ENCODE measurements at places on chromosomes 3 and 15.

GRCh38 chr15:31799715-31800321 is 230.5 kb upstream of the CHRNA7 start:
- peak; percentile 33 for DNase-seq

GRCh38 chr15:59556380-59556779 is 55.2 kb upstream of the GCNT3 start:
- peak; percentile 11 for DNase-seq

DNA sequence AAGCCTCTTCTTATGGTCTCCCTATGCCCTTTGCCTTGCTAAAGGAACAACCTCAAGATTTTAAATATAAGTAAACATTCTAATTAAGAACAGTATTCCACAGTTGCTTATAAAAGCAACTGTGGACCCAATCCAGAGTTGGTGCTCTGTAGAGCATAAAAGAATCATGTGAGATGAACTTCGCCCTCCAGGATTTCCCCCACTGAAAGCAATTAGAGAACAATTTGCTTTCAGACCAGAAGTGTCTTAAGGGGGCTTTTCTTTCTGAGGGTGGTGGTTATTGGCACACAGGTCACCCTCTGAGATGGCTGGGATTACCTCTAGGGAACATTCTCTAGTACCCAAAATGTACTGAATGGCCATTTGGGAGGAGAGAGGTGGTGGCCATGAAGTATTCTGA is 10.6 kb downstream of the ZNF592 start:
- DNase-seq, result no peak

GRCh38 chr15:78638658-78639314 is 2.2 kb downstream of the CHRNB4 start:
- peak; percentile 8 for DNase-seq

GRCh38 chr3:128849911-128850455 is 29.4 kb upstream of the ACAD9 start:
- peak; percentile 26 for DNase-seq

DNA sequence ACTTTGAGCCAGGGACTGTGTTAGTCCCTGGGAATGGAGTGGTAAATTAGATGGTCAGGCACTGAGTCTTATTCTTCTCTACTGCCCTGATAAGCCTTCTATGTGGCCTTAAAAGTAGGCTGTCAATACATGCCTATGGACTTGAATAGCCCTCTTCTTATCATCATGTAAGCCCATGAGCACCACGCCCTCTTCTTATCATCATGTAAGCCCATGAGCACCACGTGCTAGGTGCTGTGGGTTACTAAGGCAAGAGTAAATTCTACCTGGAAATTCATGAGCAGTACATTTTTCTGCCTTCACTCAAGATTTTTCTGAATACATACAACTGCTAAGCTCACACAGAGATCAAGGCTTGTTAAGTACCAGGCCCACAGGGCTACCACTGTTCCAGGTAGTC is 68.5 kb downstream of the DHX30 start:
- no peak for DNase-seq

DNA sequence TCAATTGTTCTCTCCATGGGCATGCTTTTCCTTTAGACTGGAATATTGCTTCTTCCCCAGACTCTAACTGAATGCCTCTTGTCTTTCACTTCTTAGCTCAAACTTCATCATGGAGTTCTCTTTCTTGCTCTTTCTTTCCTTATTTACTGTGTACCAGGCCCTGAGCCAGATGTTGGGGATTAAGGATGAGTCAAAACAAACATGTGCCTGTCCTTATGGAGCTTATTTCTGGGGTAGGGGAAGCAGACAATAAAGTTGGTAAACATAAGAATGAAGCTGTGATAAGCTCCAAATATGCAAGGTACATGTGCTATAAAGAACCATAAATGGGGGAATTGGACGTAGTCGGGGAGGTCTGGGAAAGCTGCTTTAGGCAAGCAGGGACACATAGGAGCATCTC is 145.8 kb downstream of the ALDH1A2 start:
- DNase-seq, result no peak

DNA sequence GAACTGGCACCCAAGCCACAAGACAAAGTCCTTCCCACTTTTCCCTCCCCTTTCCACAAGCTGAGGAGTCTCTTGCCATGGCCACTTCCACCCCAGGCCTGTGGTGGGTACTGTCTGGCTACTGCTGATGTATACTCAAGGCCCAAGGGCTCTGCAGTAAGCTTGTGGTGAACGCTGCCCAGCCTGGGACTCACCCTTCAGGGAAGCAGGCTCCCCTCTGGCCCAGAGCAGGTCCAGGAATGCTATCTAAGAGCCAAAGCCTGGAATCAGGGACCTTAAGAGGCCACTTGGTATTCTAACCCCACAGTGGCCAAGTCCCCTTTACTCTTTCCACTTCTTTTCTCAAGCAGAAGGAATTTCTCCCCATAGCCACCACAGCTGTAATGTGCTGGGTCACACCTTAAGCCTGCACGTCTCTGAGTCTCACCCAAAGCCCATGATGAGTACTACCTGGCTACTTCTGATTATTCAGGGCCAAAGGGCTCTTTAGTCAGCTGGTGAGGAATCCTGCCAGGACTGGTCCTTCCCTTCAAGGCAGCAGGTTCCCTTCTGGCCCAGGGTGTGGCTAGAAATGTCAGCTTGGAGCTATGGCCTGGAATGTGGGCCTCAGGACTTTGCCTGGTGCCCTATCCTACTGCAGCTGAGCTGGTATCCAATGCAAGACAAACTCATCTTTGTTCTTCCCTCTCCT is 4.0 kb downstream of the PATL2 start:
- DNase-seq, result no peak

DNA sequence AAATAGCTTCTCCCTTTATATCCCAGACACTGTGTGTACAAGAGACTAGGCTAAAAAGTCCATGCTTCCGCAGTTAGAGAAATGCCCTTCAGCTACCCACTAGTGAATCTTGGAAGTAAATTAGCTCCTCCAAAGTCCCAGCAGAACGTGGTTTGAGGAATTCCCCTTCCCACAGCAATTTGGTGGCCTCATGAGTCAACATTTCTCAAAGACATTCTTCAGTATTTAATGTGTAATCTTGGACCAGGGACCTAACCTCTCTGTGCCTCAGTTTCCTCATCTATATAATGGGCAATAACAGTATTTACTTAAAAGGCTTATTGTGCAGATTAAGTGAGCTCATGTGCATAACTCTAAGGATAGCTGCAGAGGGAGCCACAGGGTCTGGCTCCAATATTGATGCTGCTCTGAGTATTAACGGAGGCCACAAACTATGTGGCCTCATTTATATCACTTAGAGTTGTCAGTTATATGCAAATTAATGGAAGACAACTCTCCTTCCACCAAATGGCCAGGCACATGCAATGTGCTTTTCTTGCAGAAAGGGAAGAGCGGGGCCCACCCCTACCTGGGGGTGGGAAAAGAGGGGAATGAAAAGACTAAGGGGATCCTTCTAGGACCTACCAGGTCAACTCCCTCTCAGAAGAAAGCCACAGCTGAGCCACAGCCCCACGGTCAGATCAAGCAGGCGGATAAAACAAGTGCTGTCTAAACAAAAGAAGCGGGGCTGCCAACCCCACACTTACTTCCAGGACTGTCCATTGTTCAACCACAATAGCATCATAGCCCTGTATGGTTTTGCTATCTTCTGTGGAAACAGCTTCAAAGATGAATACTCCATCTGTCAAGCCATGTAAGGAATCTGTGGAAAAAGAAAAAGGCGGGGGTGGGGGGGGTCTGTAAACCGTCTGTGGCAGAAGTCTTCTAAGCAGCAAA is 92.4 kb downstream of the OXNAD1 start:
- DNase-seq, result peak; percentile 40

DNA sequence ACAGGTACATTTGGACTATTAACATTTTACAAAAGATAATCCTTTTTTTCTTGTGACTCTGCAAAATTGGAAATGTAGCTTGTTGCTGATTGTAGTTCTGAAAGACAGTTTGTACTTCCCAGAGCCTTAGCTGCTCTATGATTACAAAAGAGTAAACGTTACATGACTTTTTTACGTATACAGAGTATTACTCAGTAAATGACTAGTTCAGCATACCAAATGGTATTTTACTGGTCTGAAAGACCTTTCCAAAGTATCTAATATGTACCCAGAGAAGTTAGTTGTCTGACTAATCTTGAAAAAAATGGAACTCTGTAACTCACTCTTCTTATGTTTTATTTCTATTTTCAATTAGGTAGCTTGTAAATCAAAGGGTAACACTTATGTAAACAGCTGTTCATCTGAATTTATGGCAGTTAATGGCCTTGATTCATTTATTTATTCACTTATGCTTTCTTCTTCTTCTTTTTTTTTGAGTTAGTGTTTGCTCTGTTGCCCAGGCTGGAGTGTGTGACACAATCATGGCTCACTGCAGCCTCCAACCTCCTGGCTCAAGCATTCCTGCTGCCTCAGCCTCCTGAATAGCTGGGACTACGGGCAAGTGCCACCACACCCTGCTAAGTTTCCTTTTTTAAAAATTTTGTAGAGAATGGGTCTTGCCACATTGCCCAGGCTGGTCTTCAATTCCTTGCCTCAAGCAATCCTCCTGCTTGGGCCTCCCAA is 151.7 kb downstream of the C3orf38 start:
- no peak for DNase-seq

DNA sequence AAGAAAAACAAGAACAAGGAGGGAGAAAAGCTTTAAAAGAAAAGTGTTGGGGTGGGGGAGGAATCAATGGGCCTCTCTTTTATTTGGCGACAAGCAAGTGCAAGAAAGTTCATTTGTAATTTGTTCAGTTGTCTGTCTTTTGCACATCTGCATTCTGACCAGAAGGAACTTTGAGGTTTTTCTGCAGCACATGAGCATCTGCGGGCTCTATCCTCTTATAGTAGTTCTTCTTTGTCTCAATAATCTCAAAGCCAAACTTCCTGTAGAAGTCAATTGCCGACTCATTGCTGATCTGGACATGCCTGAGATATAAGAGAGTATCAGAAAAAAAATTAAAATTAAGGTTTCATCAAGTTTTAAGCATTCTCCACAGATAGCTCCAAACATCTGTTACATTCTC is 24.4 kb downstream of the NAA50 start:
- no peak for DNase-seq

- no peak for DNase-seq
Measured at GRCh38 chr3:104582092-104582491, 784.6 kb upstream of the ALCAM start.

GRCh38 chr3:40713795-40714194 is 189.0 kb downstream of the ZNF621 start:
- no peak for DNase-seq

DNA sequence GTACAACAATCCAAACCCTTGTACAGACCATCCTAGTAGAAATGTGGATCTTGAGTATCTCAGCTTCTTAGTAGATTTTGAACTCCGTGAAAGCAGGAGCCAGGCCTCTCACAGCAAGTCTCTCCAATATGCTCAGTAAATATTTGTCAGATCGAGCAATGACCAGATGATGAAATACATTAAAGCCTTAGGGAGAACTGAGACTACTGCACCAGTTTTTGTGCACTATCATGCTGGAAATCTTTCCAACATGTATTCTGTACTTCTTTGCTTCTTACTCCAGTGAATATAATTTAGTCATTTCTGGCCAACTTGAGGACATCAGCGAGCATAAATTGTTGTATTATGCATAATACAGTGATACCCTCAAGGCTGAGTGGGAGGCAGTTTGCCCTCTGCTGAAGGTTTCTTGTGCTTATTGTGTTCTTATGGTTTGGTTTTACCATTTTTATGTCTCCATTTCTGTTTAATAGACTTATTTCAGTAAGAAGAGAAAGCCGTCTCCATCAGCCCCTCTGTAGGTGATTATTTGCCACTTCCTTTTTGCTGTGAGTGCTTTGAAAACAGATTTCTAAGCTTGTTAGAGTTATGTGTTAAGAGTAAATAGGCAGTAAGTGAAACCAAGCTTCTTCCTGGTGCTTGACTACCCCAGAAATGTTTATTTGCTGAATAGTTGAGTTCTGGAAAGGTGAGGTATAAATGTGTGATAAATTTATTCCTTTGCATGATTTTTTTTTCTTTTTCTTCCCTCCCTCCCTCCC is 147.1 kb downstream of the PGPEP1L start:
- DNase-seq, result peak; percentile 68

DNA sequence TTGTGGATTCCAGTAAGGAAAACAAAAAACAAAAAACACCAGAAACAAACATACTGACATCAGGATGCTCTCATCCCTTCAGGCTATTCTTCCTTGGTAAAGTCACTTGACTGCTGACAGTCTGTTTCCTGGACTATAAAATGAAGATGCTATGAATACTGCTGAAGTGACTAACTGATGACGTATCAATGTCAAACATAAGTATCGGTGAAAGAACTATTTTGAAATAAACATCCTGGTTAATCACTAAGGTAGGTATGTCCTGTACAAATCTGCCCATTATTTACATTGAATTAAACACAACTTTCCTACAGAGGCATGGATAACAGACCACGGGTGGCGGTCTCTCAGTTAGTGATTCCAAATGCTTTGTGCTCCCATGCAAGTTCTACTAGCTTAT is 45.9 kb downstream of the CHAC1 start:
- DNase-seq, result peak; percentile 70

GRCh38 chr3:73509816-73510215 is 114.9 kb downstream of the PDZRN3 start:
- peak; percentile 51 for DNase-seq

DNA sequence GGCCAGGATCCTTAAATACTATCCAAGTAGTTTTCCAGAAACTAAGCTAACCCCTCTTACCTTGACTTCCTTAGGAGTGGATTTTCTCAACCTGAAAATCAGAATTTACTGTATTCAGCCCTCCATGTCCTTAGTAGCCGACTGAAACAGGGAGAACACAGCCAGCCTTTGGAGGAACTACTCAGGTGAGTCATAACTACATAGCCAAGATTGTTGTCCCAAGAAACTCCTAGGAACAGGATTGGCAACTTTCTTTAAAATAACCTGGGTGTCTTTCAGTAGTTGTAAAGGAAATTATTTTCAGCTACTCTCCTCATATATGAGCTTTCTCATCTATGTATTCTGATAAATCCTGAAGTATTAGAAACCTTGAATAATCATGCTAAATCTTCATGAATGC is 22.3 kb downstream of the FANCD2OS start:
- no peak for DNase-seq

- no peak for DNase-seq
Measured at GRCh38 chr3:56025326-56025725, 442.9 kb downstream of the ERC2 start.

GRCh38 chr3:47266709-47267489 is 15.7 kb downstream of the KIF9 start:
- DNase-seq, result peak; percentile 93

- no peak for DNase-seq
Measured at GRCh38 chr15:89423981-89424380, 72.4 kb downstream of the RHCG start.

- DNase-seq, result peak; percentile 100
Measured at GRCh38 chr3:124791639-124792151, 61.4 kb downstream of the UMPS start.

GRCh38 chr3:1093217-1093616 is 393 bp downstream of the CNTN6 start:
- no peak for DNase-seq

GRCh38 chr3:196633555-196634151 is 5.8 kb upstream of the NRROS start:
- DNase-seq, result no peak

GRCh38 chr15:77018796-77019505 is 24.0 kb downstream of the PSTPIP1 start:
- no peak for DNase-seq

GRCh38 chr15:46452297-46452820 is 817.5 kb downstream of the SQOR start:
- DNase-seq, result no peak

GRCh38 chr3:101204246-101204645 is 116.1 kb downstream of the IMPG2 start:
- DNase-seq, result peak; percentile 40

Measured in AG10803 (cell line).